ENCODE measurements at places on chromosomes 6 and 20.

- DNase-seq = no peak
Measured at GRCh38 chr20:57658833-57659516, 38.7 kb upstream of the ZBP1 start.

GRCh38 chr6:113586413-113587077 lies 270.6 kb upstream of the MARCKS start:
- no peak for DNase-seq

GRCh38 chr6:119407156-119407555 lies 57.6 kb upstream of the MAN1A1 start:
- no peak for DNase-seq

- DNase-seq = no peak
Measured at GRCh38 chr6:43019152-43019551, 2.3 kb upstream of the RRP36 start.

DNA sequence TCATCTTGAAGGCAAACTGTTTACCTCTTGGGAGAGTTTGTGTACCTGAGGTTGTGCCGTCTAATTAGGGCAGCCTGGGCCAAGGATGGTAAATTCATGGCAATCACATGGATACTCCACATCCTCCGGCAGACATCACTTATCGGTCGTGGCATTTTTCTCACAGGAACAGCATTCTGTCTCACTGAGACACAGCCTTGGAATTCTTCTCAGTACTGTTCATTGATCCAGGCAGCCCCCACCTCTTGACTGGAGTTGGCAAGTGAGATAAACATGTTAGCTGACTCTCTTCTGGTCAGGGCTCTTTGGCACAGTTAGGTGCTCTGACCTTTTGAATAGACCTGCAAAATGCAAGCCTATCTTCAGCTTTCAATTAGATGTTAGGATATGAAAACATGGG lies 511.4 kb upstream of the FLRT3 start:
- DNase-seq = no peak

DNA sequence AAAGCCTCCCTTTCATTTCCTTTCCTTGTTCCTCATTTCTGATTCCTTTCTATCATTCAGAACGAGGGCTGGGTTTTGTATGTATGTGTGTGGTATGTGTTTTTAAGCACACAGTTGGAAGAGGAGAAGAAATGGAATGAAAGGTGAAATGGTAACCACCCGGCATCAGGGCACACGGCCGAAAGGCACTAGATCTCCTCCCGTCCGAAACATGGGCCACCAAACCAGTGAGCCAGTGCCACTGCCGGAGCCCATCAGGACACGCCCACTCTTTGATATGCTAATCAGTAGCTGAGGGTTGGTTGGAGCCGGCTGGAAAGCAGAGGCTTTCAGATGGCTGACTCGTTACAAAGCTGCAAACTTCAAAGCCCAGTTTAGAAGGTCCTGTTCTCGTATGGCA lies 228.6 kb upstream of the JARID2 start:
- no peak for DNase-seq

- no peak for DNase-seq
Measured at GRCh38 chr6:168132531-168133167, 53.6 kb upstream of the FRMD1 start.

DNA sequence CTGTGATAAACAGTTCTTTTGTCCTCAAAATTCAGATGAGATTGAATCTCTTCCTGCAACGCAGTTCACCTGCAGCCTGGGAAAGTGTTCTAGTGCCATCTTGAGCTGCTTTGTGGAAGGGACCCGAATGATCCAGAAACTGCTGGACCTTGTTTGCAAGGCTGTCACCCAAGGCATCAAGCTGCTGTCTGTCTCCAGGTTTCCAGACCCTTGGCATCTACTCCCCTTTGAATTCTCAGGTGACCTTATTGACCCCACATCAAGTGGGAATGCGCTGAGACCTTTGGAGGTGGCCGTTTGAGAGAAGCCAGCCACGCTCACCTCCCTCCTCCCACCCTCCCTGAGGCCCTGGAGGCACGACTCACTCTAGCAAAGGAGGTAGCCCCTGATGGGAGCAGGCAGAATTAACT lies 112.5 kb downstream of the EDN3 start:
- DNase-seq = no peak
